ENCODE measurements at places on chromosomes 4 and X.

- DNase-seq: no peak
Observed at GRCh38 chr4:158835226-158836001, 66.6 kb downstream of the FNIP2 start.

- no peak for DNase-seq
Observed at GRCh38 chr4:57191523-57192034, 81.4 kb upstream of the IGFBP7 start.

DNA sequence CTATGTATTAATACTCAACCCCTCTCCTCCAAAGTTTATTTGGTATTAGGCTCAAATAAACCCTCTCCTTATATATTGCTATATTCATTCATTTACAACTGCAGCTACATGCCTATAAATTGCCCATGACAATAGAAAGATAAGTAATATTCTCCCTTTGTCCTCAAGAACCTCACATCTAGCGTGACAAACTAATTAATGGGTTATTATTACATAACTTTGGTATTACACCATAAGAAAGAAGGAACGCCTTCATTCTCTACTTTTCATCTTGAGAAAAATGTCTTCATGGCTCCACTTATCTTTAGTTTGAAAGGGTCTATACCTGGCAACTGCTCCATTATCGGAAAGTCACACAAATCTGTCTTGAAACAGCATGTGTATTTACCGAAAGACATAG, 157.7 kb upstream of the RASGEF1B start:
- DNase-seq: no peak

DNA sequence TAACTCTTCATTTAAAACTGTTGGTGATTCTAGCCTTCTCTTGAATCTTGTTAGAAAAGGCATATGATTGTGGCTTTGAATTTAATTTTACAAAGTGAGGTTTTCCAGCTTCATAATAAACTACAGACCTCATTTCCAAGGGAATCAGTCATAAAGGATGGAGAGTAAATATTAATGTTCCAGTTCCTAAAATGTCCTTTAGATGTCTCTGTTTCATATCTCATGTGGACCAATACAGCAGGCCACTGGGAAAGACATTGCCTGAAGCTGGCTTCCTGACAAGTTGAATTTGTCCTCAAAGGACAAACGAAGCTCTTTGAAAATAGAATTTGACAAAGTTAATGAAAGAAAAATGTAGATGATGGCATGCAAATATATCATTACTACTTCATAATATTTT, 125.4 kb downstream of the ZNF330 start:
- no peak for DNase-seq

DNA sequence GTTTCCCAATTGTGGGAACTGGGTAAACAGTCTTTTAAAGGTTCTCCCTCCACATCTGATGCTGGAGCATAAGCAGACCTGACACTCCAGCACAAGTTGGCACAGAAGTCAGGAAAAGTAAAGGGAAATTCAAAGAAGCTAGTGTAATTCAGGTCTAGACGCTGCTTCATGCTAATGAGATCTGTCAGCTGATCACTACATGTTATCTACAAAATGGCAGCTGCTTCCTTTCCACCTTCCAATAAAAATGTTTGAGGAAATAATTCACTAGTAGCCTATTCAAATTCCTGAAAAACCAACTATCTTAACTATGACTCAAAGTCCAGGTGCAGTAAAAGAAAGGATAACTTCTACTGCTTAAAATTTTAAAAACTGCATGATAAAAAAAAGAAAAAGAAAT, 29.3 kb downstream of the DCAF8L2 start:
- DNase-seq: no peak

DNA sequence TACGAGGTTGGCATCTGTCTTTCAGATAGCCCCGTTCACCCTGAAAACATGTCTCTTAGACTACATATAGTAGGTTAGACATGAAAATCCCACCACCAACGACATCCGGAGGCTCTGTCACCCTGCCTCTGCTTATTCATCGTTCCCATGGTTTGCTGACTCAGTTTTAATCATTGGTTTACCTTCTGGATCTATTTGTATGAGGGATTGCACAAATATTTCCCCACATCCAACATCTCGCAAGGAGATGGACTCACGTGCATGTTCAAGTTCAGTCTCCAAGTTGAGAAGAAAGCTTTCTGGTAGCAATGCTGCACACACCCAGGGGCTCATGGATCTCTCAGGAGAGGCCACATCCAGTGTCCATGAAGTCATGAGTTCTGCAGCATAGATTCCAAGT, 10.8 kb downstream of the CETN2 start:
- DNase-seq: no peak

DNA sequence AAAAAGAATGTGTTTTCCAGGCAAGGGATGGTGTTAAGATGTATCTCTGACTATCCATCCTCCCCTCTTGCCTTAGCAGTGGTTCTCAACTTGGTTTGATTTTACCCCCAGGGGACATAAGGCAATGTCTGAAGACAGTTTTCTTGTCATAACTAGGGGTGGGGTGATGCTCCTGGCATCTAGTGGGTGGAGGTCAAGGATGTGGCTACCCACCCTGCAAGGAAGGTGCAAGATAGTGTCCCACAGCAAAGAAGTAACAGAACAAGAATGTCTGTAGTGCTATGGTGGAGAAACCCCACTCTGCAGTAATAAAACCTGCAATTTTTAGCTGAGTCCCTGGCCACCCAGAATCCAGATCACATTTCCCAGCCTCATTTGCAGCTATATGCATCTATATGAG, 81.2 kb upstream of the TBL1X start:
- no peak for DNase-seq

GRCh38 chr4:104919406-104919805, 227.3 kb upstream of the TET2 start:
- no peak for DNase-seq

DNA sequence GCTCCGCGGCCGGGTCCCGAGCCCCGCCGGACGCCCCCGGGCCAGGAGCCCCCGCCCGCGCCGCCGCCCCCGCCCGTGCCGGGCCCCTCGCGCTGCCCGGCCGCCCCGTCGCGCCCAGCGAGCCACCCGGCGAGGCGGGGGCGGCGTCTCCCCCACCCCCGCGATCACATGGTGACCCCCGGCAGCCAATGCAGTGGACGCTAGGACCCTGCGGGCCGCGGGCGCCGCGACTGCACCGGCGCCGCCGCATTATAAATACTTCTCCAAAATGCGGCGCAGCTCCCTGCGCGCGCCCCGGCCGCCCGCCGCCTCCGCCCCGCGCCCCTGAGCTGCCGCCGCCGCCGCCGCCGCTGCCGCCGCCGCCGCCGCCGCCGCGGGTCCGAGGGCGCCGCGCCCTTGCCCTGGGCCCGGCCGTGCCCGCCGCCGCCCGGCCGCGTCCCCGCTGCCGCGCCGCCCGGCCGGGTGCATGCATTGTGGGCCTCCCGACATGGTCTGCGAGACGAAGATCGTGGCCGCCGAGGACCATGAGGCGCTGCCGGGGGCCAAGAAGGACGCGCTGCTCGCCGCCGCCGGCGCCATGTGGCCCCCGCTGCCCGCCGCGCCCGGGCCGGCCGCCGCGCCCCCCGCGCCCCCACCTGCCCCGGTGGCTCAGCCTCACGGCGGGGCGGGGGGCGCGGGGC, at the start of gene NAT8L:
Gene NAT8L (plus strand): TSS at position 282 of the 680 bp plus-strand sequence. CDS start 185 bp downstream, at position 467.
- no peak for DNase-seq

- DNase-seq: no peak
Observed at GRCh38 chrX:96978906-96979305, 95.2 kb downstream of the RPA4 start.

GRCh38 chr4:114386637-114387233, 211.9 kb upstream of the UGT8 start:
- DNase-seq: no peak

GRCh38 chr4:57363346-57363745, 253.2 kb upstream of the IGFBP7 start:
- no peak for DNase-seq

- DNase-seq: no peak
Observed at GRCh38 chr4:26397086-26397485, 76.3 kb downstream of the RBPJ start.

- DNase-seq: no peak
Observed at GRCh38 chr4:56139241-56139827, 190.6 kb downstream of the CEP135 start.

GRCh38 chr4:54315561-54316538, 86.8 kb downstream of the PDGFRA start:
- no peak for DNase-seq

- no peak for DNase-seq
Observed at GRCh38 chr4:101123231-101123630, 224.1 kb downstream of the PPP3CA start.

DNA sequence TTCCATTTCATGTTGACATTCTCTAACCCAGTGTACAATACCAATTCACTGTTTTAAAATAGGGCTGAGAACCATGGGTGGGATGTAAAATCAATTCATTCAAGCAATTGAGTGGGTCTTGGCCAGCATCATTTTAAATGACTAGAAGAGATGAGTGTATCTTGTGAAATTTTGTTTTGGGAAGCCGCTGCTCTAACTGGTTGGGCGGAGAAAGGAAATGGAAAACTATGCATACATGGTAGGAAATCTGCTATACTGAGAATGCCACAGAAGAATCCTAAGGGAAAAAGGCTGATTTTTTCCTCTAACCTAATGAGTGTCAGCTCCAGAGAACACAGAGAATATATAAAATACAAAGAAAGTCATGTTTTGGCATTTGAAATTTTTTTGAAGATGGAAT, 54.8 kb upstream of the DCLK2 start:
- no peak for DNase-seq

DNA sequence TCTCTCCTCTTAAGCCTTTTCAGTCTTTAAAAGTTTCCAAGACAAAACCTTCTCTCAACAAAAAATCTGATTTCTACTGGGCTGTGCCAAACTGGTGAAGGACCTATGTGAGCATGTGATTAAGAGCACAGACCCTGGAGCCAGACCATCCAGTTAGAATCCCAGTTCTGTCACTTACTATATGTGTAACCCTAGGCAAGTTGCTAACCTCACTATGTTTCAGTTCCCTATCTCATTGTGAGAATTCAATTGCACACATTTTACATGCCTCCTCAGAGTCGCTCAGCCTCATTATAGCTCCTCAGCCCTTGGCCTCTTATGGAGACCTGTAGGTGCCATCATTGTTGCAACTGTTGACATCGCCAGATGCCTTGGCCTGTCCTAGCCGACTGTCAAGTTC, 54.1 kb upstream of the VEGFD start:
- no peak for DNase-seq

- no peak for DNase-seq
Observed at GRCh38 chr4:162894387-162894786, 272.3 kb downstream of the NAF1 start.

DNA sequence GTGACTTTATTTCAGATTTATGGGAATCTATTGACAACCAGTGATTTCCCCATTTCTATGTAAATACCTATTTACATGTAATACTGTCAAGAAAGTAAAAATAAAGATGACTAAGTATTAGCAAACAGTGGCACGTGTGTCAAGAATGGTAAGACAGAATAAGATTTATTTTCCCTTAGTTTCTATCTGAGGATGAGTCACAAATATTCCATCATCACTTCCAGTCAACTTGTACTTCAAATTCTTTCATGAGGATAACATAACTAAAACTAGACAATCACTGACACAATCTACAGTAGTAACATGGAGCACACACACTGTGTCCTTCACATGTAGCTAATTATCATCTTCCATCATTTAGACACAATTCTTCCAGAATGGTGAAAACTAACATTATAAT, 625.3 kb upstream of the PCDH7 start:
- DNase-seq: no peak

GRCh38 chr4:47442980-47443379, 20.5 kb downstream of the COMMD8 start:
- DNase-seq: no peak

GRCh38 chrX:75892749-75893148, 107.7 kb upstream of the MAGEE2 start:
- no peak for DNase-seq

- peak; percentile 44 for DNase-seq
Observed at GRCh38 chr4:101345596-101346350, 1.6 kb downstream of the PPP3CA start.

DNA sequence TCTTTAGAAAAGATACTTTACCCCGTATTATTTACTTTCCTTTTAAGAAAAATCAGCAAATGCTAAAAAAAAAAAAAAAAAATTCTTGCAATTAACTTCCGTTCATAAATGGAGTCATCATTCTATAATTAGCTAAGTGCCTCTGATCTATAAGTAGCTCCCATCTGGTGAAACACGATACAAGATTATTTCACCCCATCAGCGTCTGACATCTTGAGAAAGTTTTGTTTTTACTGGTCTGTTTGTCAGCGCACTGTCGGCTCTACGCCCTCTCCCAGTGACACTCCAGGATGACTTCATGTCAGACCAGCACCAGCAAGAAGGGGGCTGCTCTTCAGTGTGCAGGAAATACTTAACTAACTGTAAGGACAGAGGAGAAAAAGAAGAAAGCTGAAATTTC, 108.3 kb downstream of the AFAP1 start:
- DNase-seq: no peak

- no peak for DNase-seq
Observed at GRCh38 chr4:75834772-75835154, 67.5 kb downstream of the PPEF2 start.

GRCh38 chr4:61200187-61200915, at the start of gene ADGRL3:
TSS of gene ADGRL3 (plus strand) at chr4:61200326.
- DNase-seq: no peak

GRCh38 chr4:137129441-137129840, 402.9 kb downstream of the PCDH18 start:
- DNase-seq: no peak

DNA sequence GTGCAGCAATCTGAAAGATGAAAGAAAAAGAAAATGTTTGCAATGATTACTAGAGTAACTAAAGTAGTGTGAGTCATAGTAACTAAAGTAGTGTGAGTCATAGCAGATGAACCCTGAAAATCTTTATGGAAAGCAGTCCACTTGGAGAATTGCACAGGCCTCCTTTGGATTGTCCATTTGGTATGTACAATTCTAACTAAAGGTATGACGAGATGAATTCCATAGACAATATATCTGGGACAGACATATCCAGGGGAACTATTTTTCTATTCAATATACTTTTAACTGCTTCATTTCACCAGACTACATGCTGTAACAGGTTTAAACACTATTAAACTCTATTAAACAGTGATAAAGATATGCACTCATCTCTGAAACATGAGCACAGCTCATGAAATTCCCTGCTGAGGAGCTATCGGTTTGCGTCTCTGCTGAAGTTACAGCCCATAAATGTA, 798.7 kb downstream of the PCDH7 start:
- DNase-seq: no peak

GRCh38 chr4:8117278-8117682, 41.3 kb downstream of the ABLIM2 start:
- DNase-seq: no peak

DNA sequence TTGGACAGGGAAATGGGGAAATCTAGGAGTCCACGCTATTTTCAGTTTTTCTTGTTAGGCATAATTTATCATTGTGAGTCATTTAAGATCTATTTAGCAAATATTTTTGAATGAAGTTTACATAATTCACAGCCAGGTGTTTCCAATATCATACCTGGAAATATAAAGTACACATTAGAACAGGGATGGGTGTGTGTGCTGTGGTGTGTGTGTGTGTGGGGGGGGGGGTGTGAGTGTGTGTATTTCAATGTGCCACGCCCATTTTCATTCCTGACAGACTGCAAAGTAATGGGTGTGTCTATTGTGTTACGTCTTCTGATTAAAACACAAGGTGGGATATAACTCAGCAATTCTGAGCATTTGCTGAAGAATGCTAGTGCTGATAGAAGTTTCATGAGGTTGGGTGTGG, 33.2 kb downstream of the ARHGAP10 start:
- DNase-seq: no peak

- DNase-seq: peak; percentile 4
Observed at GRCh38 chrX:10106806-10107205, 50.0 kb upstream of the CLCN4 start.

Measured in activated CD8-positive, alpha-beta memory T cell treated with anti-CD3 and anti-CD28 coated beads for 1 hour (primary cell).